ENCODE measurements at places on chromosomes 4 and X. TPM values are rescaled to one million over a fixed set of nuclear protein-coding genes. Genes with fewer than 3 reads are reported as not detected.

GRCh38 chr4:6873792-6874461 lies 35.7 kb upstream of the TBC1D14 start:
- peak; percentile 91 for DNase-seq

The RHOXF2 gene
- total RNA-seq = not detected

The FMR1NB gene
- not detected for total RNA-seq

DNA sequence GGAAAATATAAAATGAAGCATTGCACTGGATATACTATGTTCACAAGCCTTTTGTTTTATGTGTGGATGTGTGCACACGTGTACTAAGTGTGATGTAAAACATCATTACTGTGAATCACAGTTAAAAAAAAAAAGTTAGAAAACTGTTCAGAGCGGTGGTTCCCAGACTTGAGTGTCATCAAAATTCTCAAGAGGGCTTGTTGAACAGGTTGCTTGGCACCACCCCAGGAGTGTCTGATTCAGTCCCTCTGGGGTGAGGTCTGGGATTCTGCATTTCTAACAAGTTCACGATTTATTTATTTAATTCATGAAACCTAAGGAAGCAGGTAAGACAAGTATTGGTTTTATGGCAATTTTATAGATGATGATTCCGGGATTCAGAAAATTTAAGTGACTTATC lies 1.8 kb downstream of the CENPU start:
- DNase-seq = no peak

DNA sequence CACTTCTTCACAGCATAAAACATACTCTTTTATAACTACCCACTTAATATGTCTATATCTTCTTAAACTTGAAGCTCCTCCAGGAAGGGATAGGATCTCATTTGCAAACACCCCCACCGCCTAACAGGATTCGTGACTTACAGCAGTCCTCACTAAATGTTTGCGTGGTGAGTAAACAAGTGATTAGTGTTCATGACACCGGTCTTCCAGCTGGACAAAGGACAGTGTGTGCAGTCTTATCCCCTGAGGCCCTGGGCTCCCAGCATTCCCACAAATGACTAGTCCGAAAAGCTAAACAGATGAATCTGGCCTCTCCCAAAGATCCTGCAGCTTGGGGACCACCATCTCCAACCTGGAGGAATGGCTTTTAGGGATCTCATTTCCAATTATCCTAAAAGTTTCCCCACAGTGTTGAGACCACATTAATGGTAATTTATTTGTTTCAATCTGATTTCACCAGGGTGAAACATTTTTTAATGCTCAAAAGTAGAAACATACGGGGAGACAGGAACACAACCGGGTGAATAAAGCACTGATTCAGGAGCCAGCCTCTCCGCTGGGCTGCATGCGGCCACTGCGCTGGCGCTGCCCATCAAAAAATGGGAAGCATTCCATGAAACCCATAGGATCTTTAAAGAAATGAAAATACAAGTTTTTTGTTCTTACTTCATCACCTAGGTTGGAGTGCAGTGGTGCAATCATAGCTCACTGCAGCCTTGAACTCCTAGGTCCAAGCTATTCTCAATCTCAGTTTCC lies 69.2 kb downstream of the HADH start:
- no peak for DNase-seq

- DNase-seq = no peak
Measured at GRCh38 chr4:37827030-37827685, 672 bp downstream of the PGM2 start.

The NEUROG2 gene
- not detected for total RNA-seq

GRCh38 chr4:16672421-16672820 lies 226.0 kb downstream of the LDB2 start:
- DNase-seq = no peak

GRCh38 chr4:8547108-8547911 lies 32.9 kb upstream of the GPR78 start:
- peak; percentile 79 for DNase-seq

DNA sequence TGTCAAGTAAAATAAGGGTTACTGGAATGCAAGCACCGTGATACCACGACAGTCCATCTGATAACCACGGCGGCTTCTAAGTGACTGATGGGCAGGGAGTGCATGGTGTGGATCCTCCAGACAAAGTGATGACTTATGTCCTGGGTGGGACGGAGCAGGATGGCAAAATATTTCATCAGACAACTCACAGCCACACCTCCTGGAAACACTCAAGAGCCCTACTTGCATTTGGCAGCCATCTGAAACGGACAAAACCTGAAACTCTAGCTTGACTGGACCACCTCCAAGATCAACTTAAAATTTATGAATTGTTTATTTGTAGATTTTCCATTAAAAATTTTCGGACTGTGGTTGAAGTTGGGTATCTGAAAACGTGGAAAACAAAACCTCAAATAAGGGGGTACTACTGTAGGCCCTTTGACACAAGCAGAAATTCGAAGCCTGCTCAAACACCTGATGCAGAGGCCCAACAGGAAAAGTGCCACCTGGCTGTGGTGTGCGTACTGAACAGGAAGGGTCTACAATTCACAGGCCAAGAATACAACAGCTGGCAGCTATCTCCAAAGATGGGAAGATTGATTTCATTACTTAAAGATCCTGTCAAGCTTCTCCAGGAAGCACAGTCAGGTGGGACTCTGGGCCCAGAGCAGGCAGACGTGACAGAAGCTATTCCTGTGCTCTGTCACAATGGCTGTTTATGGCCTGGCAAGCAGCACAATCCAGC lies 26.0 kb downstream of the LRIT3 start:
- DNase-seq = no peak

The ADH1A gene
- not detected for total RNA-seq

The RAI2 gene
- 4.8 TPM for total RNA-seq

DNA sequence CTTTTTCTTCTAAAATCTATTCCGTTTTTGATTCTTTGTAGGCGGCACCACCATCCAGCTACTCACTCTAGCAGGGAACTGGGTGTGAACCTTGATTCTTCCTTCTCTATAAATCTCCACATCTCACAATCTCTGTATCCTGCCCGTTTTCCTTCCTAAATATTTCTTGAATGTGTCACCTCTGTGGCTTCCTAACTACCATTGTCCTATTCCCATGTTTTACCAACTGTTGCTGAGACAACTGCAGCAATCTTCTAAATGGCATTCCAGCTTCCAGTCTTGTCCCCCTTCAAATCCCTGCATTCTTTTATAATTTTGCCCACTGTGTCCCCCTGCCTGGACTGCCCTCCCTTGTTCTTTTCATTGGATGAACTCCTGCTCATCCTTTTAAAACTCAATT lies 641.3 kb downstream of the RPA4 start:
- DNase-seq = no peak

DNA sequence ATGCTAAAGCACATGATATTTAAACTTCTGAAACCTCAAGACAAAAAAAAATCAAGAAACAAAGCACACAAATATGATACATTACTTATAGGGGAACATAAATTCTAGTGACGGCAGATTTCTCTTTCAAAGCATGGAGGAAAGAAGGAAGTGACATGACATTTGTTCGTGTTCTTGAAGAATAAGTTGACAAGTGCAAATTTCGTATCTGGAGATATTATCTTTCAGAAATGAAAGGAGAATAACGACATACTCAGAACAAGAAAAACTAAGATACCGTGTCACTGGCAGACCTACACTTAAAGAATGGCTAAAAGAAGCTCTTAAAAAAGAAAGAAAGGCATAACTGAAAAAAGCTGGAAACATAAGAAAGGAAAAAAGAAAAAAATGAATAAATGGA lies 16.6 kb downstream of the CENPVL2 start:
- DNase-seq = no peak

- DNase-seq = peak; percentile 87
Measured at GRCh38 chrX:3346501-3347259, at the start of gene MXRA5. Gene MXRA5 (minus strand): TSS chrX:3346652. CDS start chrX:3343833, 2,819 bp downstream.
